MG63 (cell line): ENCODE measurements at places on chromosomes 12 and 14.

GRCh38 chr12:12721814-12722434 lies 4.8 kb downstream of the CDKN1B start:
- no peak for DNase-seq

- DNase-seq, result no peak
These were observed 74.7 kb downstream of the GPR65 start for GRCh38 chr14:88079624-88080023.

DNA sequence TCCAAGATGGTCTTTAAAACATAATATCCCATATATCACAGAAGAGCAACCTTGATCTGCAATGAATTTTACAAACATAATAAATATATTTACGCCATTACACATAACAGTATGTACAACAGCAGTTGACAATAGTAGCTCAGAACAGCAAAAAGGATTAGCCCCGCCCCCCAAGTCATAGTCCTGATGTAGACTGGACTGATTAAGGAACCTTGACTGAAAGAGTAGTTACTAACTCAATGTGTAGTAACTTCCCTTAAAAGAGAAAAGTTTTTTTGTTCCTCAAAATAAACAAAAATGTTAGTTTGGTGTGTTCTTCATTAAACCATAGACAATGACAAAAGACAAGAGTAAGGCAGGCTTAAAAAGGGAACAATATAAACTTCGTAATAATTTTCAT lies 44.5 kb downstream of the GTF2A1 start:
- no peak for DNase-seq

DNA sequence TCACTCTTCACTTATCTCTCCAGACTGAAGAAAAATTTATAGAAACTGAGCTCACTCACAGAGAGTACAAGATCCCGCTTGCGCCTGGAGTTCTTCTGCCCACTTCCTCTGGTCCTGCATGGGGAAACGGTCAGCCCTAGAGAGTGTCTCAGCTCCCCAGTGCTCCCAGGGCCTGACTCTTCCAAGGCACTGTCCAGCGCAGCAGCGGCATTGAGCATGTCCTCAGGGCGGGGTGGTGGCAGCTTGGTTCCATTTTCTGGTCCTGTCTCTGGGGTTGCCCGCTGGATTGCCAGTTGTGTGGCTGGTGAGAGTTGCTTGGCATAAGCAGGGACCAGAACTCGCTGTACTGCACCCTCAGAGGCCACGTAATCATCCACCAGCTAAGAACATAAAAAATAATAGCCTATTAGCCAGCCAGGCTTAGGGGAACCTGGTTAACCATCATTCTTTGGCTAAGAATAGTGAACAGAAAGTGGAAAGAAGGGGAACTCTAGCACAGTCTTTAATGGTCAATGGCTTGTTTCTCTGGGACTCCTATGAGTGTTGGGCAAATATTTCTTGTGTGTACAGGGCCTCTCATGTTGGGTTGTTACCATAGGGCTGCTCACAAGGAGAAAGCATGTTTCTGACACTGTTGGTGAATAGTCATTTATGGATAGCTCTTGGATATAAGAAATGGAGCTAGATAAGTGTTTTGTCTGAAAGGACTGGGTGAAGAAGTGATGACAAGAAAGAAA lies 13.7 kb upstream of the AJUBA start:
- no peak for DNase-seq

- no peak for DNase-seq
These were observed 577 bp downstream of the DTX3 start for GRCh38 chr12:57604992-57605810.

DNA sequence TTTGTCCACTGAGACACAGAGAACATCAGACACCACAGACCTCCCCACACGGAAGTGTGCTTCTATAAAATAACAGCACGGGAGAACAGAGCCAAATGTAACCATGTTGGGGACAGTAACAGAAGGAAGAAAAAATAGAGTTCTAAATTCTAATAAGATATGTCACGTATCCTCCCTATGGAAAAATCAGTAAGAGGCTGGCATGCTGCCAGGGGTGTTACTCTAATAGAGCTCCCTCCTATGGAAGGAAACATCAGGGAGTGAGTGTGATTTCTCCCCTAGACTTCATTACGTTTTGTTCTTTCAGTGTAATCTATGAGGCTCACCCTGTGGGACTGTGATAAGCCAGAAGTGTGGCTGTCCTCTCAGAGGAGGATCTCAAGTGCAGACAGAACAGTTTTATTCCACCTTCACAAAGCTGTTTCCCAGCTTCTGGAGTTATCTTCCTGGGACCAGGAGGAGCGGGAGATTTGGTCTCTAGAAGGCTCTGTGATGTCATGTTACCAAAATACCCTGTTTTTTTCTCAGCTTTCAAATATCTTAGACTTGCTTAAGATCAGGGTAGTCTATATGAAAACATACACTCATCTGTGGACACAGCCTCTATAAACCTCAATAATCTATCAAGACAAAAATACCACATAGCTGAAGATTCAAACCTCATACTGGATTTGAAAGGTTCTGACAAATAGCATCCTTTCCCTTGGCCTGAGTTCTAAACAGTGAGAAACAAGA lies 69.3 kb downstream of the ZFC3H1 start:
- DNase-seq, result peak; percentile 8

DNA sequence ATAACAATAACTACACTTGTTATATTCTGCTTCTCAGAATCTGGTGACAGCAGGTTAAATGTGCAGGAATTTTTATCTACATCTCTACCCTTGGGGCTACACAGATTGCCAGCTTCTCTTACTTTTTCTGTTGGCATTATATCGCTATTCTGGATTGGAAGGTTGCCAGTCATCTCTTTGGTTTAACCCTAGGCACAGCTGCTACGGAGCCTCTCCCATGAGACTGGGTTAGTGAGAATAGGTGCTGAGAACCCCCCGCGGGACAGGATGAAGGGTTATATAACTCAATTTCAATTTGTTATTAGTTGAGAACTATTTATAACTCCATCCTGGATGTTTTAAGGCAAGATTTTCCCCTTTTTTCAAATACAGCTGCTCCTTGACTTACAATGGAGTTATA lies 73.1 kb downstream of the ACADS start:
- no peak for DNase-seq

DNA sequence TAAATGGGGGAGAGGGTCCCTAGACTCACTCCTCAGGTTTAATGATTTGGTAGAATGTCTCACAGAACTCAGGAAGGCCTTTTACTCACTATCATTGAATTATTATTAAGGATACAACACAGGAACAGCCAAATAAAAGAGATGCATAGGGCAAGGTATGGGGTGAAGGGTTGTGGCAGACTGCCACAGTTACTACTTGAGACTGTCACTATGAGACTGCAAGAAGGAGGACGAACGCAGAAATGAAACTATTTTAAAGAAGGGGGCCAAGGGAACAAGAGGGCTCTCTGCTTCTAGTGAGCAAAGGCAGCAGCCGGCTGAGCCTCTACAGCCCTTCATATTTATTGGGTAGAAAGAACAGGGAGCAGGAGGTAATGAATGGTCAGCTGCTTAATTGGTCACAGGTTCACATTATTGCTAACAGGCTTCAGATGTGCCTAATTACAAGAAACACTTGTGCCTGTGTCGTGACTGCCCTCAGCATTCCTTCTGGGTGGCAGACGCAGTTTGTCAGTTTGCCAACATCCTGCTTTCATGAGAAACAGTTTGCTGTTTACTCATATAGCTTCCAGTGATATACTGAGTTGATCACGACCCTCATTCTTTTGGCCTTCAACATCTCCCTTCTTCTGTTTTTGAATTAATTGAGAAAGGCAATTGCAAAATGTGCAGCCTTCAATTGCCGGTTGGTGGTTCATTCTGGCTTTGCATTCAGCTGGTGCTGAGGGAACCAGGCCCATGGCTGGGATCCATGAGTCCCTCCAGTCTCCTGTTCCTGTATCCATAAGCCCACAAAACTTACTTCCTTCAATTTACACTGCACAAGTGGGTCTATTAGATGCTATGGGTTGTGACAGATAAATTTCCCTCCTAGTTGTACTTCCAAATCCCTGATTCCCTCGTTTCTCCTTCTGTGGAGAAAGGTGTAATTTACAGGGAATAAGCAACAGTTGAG lies 82.8 kb upstream of the PLEKHG7 start:
- DNase-seq, result no peak

DNA sequence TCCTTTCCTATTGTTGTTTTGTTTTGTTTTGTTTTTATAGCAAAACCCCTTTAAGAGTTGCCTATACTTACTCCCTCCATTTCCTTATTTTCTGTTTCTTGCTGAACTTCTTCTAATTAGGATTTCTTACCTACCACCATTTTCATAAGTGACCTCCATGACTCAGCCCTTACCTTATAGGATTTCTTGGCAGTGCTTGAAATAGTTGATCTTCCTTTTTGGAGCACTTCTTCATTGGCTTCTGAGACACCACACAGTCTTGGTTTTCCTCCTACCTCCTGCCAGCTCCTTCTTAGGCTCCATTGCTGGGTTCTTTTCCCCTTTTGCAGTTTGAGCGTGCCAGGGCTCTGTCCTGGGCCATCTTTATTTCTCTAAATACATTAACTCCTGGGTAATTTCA lies 23.4 kb upstream of the EID3 start:
- no peak for DNase-seq

DNA sequence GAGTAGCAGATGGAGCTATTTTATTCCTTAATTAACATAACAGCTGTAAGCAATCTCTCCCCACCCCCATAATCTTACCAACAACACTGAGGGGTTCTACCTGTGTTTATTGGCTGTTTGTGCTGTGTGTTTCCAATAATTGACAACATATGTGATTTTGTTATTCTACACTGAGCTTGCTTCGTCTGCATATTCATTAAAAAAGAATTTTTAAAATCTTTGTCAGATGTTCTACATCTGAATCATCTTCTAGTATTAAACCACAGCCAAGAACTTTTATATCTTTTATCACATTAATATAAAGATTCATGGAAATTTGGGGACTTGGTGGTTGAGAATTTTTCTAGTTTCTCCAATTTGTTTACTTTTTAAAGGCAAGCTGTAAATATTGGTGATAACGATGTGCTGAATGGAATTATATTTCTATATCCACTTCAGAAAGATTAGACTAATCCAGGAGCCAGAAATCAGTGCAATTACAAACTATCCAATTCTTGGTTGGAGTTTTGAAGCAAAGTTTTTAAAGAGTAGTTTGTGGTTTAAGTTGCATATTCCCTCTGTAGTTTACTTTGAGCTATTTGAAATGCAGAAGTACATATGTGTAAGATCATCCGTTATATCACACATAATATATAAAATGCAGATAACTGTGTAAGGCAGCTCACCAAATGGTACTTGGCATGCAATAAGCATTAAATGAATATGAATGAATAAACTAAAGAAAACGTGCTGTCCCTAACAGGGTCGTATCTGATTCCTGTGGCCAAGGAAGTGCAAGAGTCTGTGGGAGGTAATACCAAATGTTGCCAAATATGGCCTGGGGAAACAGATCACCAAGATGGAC lies 206.9 kb downstream of the PELI2 start:
- no peak for DNase-seq

- DNase-seq, result no peak
These were observed 5.9 kb downstream of the FOXA1 start for GRCh38 chr14:37588956-37589714.

DNA sequence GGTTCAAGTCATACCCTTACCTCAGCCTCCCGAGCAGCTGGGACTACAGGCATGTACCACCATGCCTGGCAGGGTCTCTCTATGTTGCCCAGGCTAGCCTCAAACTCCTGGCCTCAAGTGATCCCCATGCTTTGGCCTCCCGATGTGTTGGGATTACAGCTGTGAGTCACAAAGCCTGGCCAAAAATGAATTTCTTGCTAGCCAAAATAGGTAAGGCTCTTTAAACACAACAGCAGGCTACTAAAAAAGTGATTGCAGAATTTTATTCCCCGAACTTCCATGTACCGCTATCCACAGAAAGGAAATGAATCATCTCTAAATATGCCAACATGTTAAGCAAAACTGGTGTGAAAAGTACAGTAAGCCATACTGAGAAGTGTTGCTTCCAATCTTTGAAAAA lies 50.6 kb downstream of the WDHD1 start:
- peak; percentile 39 for DNase-seq

DNA sequence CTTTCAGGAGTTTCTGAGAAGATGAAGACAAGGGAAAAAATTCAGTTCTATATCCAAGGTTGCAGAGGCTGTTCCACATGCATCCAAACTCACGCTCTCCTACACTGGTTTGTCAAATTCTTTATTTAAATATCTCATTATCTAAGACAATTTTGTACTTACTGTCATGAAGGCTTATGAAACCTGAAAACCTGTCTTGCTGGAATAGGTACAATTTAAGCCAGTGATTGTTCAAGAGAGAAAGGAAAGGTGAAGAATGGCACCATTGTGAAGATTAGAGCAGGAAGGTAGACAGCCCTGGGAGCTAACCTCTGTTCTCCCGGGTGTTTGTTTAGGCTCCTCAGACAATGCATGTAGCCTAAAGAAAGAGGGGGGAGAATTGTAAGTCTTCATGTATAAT lies 315.1 kb upstream of the PRKD1 start:
- DNase-seq, result no peak

GRCh38 chr14:72739446-72740405 lies 154.2 kb downstream of the DPF3 start:
- DNase-seq, result no peak

GRCh38 chr12:10101042-10101579 lies 2.3 kb upstream of the CLEC1A start:
- DNase-seq, result peak; percentile 88

DNA sequence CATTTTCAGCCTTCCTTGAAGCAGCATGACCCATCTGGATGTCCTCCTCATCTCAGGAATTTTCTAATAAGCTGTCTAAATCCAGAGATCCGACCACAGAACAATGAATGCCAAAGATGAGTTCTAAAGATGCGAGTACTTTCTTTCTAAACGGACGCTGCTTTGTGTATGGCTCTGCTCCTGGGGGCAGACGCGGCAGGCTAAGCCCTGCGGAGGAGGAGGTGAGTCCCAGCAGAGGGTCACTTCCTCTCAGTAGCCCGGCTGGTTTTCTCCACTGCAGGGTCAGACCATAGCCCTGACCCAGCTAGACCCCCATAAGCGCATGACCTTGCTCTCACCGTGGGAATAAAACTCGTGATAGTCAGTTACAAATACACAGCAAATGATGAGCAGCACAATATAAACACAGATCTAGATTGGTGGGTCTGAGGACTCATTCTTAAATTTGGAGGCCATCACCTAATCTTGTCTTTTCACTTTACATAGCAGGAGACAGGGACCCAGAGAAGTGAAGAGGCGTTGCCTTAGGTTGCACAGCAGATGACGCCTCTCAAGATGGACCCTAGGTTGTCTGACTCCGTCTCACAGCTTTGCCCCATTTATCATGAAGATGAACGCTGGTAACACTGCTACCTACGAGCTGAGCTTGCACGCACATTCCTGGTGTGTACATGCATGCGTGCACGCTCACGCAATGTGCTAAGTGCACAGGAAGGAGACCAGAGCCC lies 16.6 kb downstream of the SSH1 start:
- DNase-seq, result peak; percentile 67
